Ecto neural progenitor cell (in vitro differentiated cells): ENCODE measurements at places on chromosomes 4 and X.

DNA sequence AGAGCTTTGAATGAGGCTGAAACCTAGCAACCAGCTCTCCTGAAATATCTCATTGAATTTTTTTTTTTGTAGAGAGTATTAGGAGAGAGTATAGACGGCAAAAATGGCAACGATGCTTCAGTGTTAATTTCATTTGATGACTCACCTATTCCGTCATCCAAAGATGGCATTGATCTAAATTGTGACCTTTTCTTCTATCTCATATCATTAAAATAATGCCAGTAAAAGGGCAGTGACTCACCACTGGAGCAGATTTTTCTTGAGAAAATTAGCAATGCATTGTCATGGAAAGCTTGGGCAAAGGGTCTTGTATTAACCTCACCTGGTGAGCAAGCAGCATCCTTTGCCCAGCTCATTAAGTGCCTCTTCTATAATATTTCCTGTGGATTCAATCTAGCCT is 19.6 kb downstream of the VMA21 start:
- no peak for DNase-seq

- no peak for DNase-seq
Measured at GRCh38 chr4:67939195-67939594, 24.1 kb downstream of the TMPRSS11A start.

GRCh38 chr4:115687052-115687755 is 573.8 kb upstream of the NDST4 start:
- DNase-seq = no peak

DNA sequence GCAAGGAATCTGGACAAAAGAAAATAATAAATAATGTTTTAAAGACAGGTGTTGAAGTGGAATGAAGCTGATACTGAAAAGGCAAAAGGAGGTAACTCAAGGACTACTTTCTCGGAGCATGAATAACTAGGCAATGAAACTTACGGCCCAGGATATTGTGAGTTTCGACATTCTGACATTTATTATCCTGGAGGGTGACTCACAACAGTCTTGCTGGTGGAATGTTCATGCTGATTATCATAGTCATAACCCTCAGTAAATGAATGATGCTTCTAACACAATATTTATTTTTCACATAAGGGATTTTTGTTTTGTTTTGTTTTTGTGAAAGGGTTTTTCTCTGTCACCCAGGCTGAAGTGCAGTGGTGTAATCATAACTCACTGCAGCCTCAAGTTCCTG is 147.0 kb upstream of the HPGD start:
- DNase-seq = no peak

DNA sequence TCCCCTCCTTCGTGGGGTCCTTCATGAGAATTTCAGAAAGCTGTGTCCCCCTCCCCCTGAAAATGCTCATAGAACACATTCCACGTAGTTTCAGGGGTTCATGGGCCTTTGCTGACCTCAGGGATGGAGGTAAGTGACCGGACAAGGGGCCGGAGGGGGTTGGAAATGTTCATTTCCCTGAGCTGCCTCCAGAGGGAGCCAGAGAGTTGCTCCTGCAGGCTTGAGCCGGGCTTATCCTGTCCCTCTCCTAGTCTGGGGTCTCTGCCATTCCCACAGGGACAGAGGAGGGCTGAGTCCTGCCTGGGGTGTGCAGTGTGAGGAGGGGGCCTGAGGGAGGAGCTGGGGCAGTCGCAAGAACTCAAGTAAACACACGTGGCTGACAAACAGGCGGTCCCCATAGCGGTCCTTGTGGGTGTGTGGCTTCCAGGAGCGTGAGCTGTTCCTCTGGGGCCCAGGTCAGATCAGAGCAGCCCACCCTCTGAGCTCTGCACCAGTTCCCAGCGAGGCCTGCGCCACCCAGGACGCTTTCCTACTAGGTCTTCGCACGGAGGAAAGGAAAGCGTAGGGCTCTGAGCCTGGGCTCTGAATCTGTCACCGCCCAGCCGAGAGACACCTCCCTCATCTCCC is 62.5 kb downstream of the WFS1 start:
- DNase-seq = peak; percentile 78

DNA sequence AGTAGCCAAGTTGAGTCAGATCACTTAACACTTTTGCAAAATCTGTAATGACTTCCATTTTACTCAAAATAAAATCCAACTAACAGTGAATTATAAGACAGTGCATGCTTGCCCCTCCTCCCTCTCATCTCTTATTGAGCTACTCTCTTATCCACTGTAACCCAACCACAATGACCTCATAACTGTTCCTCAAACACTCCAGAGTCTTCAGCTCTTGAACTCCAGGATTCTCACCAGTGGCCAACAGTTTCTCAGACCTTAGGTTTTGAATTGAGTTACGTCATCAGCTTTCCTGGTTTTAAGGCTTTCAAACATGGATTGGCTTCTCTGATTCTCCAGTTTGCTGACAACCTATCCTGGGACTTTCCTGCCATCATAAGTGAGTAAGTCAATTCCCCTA is 938.3 kb downstream of the RAB28 start:
- no peak for DNase-seq

DNA sequence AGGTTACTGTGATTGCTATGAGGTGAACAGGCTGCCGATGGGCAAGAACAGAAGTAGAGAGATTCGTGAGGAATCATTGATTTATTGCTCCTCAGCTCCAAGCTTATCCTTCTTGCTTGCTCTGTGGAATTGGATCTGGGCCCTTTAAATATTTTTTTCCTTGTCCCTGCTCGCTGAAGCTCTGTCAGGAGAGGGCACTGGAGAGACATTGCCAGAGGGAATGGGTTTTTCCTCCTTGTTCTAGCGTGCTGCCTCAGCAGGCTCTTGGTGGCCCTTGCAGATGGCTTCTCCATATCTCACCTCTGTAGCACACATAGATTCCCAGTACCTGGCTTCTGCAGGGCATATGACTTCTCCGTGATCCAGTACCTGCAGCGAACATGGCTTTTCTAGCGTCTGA is 67.4 kb downstream of the CNGA2 start:
- no peak for DNase-seq

GRCh38 chrX:1380672-1381233 is 11.2 kb downstream of the SLC25A6 start:
- DNase-seq = no peak

DNA sequence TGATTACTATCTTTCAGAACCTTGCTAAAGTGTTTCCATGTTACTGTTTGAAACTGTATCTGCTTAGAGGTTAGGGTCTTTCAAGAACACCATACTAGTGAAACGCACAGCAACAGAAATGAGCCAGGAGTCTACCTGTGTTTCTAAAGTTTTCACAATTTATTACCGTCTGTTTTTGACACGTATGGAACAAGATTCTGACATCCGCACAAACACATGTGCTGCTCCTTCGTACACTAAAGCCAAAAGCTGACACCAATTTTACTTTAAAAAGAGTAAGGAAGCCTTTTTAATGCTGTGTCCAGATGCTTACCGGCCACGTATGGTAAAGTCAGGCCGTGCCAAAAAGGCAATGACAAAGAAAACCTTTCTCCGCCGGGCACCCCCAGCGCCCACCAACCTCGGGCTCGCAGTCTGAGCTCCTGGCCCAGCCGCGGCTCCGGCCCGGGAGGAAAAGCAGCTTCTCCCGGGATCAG is 532 bp downstream of the RPS4X start:
- no peak for DNase-seq

- peak; percentile 54 for DNase-seq
Measured at GRCh38 chr4:107734120-107734519, 14.1 kb upstream of the PAPSS1 start.

GRCh38 chrX:153777261-153778090 is 3.4 kb upstream of the SRPK3 start:
- DNase-seq = no peak

- no peak for DNase-seq
Measured at GRCh38 chr4:105509291-105509690, 35.4 kb upstream of the PPA2 start.

- no peak for DNase-seq
Measured at GRCh38 chr4:67568820-67569219, 10.3 kb downstream of the STAP1 start.

GRCh38 chrX:134542485-134542884 is 82.5 kb downstream of the HPRT1 start:
- DNase-seq = no peak

DNA sequence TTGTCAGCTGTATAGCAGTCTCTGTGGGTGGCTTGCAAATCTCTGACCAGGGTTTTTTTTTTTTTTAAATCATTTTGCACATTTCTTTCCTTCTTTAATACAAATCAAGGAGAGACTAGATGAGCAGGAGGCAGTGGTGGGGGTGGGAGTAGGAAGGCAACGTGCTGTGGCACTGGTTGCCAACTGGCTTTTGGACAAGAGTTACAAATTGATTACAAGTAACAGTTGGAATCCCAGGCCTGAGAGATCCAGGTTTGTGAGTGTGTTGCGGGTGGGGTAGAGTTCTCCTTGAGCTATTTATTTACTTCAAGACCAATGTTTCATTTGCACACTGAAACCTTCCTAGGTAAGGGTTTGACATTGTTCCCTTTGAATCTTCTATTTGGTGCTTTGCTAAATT is 325.3 kb downstream of the AFF2 start:
- DNase-seq = no peak

DNA sequence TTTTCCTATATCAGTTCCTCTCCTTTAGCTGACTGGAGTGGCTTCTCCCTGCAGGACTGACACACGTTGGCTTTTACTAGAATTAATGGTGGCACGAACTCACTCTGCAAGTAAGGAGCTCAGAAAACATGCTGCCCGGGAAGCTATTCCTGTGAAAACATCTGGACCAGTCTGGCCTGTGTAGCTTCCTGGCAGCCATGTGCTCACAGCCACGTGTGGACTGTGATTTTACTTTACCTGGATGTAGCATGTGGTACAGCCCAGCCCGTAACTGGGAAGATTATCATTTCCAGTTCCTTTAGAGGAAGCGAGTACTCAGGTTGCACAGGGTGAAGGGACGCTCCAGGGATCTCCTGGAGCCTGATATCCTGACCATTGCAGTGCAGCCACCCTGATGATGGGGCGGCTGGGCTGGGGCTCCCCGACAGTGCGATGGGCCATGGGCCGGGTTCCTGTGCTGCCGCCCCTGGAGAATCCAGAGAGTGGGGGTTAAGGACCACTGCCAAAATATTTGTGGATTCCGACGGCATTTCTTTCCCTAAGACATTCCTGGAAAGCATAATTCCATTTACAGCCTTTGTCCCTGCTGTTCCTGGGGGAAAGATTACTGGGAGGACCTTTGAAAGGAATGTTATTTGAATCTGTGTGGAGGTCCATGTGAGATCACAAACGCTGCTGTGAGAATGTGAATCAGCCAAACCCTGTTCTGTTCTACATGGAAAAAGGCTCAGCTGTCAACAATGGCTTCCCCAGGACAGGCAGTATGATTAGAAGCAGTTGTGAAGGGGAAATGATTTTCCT is 35.0 kb downstream of the PROM1 start:
- DNase-seq = no peak

DNA sequence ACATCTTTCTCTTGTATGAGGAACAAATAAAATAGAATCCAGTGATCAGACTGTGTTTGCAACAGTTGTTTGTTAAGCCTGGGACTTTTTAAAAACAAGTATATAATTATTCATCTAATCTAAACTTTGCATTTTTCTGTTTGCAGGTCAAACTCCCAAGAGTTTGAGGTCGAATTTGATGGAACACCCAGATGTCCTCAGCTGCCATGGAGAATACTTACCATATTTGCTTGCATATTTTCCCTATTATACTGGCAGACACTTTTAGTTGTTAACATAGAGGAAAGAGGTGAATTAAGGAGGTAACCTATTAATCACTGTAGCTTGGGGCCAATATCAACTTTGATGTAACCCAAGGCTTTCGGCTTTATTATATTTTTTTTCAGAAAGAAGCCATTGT is 401.5 kb upstream of the DIPK2B start:
- no peak for DNase-seq

DNA sequence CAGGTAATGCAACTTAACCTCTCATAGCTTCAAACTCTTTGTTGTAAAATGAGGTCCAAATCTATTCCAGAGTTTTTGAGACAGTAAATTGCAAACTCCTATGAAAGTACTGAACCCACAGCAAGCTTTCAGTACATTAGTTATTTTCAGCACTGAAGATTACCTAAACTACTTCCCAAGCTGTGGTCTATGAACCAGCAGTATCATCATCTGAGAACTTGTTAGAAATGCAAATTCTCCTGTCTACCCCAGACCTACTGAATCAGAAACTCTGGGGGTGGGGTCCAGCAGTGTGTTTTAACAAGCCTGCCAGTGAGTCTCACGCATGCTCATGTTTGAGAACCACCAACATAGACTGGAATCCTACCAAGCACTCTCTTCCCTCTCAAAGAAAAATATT is 5.7 kb upstream of the CASP6 start:
- no peak for DNase-seq
